Stimulated activated CD4-positive, alpha-beta T cell treated with anti-CD3 and anti-CD28 coated beads, TNF-alpha, amount 100 ng/mL, for 24 hours (primary cell): ENCODE measurements at places on chromosomes 7 and 10.

DNA sequence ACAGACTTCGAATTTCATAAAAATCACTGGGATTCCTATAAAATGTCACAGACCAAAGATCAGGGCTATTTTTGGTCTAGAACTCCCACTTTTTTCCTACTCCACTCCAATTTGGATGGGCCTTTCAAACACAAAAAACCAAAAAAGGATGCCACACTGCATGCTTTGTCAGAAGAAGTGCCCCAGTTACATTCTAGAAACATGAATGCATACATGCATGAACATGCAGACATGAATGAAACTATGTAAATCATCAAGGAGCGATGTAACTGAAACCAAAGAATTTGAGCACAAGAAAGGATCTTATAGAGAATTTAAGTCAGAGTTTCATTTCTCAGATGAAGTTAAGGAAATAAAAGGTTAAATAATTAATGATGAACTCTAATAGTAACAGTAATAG is 31.8 kb upstream of the FAM133B start:
- no peak for DNase-seq

DNA sequence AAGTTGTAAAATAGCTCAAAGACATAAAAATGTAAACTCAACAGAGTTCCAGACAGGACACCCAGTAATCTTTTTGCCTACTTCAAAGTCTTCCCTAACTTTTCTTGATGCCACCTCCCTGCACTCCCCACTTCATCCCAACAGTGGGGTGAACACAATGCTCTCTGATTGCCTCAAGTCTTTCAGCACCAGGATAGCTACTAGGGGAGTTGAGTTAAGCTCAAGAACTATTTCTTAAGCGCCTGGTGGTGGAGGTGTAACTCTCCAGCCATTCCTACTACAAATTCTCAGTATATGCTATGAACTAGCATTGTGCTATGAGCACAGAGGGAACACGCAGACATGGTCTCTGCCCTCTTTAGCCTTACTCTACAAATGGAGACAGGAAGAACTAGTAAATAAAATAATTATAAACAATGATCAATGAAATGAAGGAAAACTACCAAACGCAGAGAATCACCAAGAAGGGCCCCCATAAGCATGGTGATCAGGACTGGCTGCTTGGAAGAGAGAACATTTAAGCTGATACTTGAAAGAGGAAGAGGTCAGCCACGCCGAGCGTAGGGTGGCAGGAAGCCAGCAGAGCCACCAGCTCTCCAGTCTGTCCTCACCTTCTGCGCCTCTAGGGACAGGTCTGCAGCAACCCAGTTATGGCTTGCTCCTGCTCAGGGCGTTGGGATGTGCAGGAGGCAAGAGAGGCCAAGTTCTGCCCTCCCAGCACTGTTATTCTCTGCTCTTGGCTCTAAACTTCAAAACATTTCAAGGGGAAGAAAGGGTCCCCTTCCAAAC is 16.7 kb upstream of the FRA10AC1 start:
- no peak for DNase-seq

DNA sequence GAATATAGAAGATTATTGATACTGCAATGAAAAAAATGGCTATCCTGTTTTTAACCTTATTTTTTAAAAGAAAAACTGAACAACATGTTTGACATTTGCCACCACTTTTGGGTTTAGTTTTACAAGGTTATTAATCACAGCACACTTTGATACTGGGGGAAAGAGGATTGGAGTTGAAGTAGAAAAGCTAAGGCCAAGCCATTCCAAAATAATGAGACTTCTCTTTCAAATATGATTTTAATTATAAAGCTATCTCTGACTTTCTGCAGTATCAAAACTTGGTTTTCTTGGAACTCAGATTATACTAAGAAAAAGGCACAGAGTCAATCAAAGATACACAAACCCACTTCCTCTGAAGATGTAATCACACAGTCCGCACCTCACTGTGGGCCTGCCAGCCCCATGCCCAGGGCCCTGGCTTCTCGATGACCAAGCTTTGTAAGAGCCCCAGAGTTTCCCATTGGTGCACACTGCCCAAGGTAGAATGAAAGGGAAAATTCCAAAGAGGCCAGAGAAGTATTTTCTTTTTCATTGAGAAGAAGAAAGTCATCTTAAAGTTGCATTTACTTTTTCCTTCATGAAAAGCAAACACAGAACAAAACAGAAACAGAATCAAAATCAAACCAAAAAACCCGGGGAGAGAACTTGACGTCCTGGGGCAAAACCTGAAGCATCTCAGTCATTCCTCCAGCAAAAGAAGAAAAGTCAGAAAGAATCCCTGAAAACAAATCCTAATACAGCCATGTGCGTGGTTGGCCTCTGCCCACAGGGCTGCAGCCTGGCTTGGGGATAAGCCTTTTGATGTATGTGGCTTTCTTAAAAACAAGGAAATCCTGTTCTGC is 187.7 kb upstream of the KLF6 start:
- DNase-seq, result no peak

GRCh38 chr7:157125376-157126223 is 13.1 kb upstream of the UBE3C start:
- no peak for DNase-seq

DNA sequence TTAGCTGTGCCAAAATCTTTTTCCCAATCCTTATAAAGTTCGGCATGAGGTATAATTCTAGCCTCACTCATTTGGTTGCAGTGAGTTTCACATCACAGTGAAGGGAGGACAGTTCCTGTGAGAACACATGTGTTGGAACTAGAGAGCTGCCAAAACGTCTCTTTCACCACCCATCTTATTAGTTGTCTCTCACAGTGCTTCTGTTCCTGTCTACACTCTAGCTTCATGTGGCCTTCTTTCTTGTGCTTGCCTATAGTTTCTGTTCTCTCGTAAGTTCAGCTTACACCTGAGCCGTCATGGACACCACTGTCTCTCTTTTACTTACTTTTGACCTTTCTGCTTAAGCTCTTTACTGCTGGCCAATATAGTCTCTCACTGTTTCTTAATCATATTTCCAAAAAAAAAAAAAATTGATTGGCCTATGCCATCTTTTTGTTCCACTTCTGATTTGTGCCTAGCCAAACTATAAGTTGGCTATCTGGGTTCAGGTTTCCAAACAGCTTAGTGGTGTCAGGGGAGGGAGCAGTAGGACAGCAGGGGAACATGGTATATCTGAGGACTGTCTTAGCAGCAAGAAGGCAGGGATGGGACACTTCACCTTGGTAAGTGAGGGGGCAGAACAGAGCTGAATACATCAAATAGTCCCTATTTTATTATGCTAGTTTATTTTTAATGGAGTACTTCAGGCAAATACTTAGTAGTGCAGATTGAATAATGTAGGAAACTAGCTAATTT is 38.0 kb downstream of the ZNRF2 start:
- DNase-seq, result no peak

DNA sequence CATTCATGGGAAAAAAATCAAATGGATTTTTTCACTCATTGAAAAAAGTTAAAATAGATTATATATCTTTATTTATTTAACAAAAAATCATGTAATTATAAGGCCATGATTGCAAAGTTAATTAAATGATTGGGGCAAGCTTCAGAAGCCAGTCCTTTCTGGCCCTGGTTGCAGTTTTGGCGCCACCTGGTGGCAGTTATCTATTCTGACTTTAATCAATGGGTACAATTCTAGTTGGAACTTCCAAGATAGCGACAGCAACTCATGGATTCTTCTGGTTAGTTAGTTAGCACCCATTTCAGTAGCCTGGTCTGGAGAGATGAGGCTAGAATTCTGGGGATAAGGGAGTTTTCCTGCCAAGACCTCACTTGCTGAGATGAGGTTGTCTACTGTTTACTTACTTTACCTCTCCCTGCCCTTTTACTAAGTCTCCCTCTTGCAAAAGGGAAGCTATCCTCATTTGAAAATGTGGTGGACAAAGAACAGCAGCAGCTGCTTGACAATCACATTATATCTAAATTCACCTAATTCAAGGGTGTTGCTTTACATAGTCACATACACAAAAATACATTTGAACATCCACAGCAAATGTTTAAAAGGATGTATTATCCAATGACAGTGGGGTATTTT is 42.3 kb downstream of the NOC3L start:
- DNase-seq, result peak; percentile 44

DNA sequence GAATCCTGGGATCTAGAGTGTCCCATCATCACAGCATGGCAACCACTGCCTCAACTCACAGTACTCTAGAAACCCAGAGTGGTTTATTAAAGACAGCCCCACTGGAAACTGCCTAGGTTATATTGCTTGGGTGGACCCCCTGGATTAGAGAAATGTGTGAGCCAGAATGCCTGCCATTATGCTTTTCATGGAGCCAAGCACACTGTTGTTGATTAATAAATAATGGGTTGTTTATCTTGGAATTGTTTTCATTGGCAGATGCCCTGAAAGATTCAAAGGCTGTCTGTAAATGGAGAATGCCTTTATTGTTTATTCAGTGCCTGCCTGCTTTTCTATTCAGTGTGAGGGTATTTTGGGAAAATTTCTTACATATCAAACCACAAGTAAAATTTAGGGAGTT is 52.1 kb downstream of the GNAI1 start:
- DNase-seq, result no peak

- DNase-seq, result no peak
Measured at GRCh38 chr7:5445981-5446594, 22.5 kb upstream of the TNRC18 start.

- no peak for DNase-seq
Measured at GRCh38 chr10:114215033-114215432, 24.0 kb upstream of the VWA2 start.

GRCh38 chr7:24025094-24025493 is 258.9 kb upstream of the NPY start:
- DNase-seq, result no peak

DNA sequence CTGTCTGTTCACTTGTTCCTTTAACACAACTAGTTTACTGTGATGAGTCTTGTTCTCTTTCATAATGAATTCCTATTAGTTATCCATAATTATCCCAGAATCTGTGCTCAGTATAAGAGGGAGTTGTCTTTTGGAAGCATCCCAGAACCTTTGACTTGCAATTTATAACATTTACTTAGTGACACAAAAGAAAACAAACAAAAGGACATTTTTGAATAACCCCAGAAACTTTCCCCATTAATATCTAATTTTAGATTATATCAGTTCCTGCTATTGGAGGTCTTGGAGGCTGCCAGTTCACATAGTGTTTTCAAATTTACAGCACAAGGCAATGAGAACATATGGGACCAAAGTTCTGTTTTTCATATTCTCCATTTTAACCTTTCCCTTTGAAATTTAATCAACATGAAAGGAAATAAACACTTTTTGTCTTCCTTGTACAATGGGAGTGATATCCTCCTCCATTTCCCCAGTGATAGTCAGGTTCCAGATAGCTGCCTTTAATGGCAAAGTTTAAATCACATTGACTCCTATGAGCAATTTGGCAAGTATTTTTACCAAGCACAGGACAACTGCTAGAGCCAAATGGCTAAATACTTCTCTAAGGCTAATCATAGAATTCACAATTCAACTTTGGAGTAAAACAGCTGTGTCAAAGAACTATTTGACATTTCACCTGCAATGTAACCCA is 37.1 kb upstream of the GNAT3 start:
- no peak for DNase-seq
